ENCODE measurements at places on chromosomes 2 and 18.

- no peak for DNase-seq
Measured at GRCh38 chr18:44229693-44230108, 451.0 kb upstream of the SETBP1 start.

DNA sequence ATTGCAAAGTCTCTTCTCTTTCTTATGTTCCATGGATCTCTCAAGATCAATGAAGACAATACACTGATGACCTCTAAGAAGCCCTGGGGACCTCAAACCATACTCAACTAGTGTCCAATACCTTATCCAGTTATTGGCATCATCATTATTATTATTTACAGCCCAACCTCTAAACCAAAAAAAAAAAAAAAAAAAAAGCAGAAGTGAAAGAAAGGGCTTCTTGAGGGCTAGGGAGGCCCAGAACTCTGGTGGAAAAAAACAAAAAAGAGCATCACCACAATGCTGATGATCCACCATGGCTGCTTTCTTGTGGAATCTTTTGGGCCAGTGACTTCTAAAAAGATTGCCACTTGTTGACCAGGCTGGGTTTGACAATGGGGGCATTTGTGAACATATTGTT is 324.9 kb downstream of the LPIN1 start:
- DNase-seq, result no peak

DNA sequence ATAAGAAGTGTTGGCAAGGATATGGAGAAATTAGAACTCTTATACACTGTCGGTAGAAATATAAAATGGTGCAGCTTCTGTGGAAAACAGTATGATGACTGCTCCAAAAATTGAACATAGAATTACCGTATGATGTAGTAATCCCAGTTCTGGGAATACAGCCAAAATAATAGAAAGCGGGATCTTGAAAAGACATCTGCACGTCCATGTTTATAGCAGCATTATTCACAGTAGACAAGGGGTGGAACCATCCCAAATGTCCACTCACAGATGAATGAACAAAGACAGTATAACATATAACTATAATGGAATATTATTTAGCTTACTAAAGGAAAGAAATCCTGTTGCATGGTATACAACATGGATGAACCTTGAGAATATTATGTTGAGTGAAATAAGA is 257.7 kb downstream of the TDRD15 start:
- no peak for DNase-seq

DNA sequence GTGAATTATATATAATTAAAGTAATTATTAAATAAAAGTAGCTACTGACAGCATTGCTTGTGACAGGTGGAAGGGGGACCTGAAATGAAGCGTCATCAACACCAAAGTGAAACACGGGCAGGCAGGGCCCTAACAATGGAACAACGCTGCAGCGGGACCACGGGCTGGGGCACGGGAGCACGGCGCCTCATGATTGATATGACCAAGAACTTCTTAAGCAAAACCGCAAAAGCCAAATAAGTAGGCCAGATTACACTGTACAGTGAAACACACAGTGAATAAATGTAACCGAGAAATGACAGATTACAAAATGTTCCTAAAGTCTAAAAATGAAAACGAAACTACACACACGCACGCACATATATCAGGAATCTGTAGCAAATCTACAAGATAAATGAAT is 81.4 kb downstream of the SNTG2 start:
- peak; percentile 11 for DNase-seq

DNA sequence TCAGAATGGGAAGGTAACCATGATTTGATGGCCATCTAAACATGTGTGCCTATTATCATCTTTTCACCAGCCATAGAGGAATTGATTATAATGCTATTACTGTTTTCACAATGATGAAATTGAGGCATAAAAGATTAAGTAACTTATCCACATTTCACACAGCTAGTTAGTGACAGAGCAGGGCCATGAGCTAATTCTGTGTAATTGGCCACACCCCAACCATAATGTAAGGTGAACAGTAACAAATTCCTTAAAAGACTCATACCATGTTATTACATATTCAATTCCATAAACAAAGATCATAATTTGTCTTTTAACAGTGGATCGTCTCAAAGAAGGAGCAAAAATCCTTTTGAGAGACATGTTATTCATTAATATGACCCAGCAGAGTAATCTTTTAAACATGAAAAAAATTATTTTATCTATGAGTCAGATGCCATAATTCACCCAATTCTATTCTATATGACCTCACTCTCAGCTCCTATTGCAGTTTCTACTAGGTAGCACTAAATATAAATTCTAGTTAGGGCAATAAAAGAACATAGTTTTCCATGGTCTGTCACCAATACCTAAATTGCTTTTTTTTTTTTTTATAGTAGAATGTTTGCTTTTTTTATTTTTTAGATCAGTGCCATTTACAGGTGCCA is 475.8 kb upstream of the SLC39A10 start:
- no peak for DNase-seq

GRCh38 chr2:176157499-176158185 is 535 bp downstream of the HOXD3 start:
- no peak for DNase-seq

DNA sequence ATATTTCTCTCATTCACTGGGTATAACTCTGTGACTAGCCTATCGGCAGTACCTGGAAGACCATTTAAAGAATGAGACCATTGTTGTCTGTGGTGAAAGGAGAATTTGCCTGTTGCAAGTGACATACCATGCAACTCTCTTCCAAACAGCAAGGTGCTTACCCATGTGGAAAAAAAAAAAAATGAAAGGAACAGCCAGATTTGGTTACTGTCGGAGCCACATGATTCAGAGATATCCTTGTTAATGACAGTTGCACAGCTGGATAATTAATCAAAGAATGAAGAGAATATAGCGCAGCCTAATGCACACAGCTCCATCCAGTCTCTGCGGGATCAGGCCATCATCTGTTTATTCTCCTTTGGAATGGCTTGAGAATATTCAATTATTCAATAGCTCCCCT is 141.8 kb downstream of the HRH4 start:
- no peak for DNase-seq

DNA sequence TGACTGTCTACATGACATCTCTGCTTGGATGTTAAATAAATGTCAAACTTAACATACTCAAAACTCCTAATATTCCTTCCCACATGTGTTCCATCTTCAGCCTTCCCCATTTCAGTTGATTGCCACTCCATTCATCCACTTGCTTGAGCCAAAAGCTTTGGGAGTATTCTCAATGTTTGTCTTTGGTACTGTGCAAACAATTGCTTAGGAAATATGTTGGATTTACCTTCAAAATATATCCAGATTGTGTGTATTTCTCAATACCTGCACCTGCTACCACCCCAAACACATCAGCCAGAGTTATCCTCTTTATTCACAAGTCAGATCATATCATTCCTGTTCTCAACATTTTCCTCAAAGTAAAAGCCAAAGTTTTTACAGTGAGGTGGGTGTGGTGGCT is 350.3 kb upstream of the FAM98A start:
- DNase-seq, result no peak

DNA sequence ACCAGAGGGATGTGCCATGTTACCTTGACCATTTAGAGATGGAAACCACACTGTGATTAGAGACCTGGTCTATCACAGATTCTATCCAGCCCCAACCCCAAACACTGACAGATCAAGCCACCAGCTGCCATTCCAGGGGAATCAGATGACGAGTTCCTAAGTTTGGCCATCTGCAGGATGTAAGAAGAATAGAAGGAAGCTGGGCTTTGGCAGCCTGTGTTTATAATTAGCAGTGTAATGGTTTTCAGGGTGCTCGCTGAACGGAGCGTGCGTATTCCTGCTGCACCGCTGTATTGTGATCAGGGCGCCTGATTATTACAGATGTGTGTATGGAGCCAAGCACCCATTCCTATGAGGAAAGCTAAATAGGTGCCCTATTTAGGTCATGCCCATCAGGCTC is 138.1 kb downstream of the LRRC30 start:
- DNase-seq, result no peak

DNA sequence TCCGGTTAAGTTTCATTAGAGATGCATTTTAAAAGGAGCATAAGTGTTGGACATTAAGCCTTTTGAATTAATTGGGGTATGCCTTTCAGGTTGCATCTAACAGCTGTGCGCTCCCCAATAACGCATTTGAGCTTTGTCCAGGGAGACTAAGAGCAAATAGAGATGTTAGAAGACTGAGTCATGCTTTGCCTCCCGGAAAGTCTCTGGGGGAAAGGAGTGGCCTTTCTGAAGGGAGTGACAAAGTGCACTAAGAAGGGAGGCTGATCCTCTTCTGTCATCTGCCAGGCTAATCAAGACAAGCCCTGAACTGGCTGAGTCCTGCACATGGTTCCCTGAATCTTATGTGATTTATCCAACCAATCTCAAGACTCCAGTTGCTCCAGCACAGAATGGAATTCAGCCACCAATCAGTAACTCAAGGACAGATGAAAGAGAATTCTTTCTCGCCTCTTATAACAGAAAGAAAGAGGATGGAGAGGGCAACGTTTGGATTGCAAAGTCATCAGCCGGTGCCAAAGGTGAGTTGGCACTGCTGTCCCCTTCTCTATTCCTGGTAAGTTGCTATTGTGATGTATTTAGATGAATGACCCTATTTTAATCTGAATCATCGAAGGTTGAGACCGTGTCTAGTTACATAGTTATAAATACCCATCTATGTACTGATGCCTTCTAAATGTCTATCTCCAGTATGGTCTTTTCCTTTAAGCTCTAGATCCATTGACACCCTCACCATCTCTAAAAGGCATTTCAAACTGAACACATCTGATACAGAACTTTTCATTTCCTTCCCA is 12.1 kb downstream of the TTL start:
- no peak for DNase-seq

GRCh38 chr2:238947920-238948710 is 100.2 kb downstream of the TWIST2 start:
- no peak for DNase-seq

DNA sequence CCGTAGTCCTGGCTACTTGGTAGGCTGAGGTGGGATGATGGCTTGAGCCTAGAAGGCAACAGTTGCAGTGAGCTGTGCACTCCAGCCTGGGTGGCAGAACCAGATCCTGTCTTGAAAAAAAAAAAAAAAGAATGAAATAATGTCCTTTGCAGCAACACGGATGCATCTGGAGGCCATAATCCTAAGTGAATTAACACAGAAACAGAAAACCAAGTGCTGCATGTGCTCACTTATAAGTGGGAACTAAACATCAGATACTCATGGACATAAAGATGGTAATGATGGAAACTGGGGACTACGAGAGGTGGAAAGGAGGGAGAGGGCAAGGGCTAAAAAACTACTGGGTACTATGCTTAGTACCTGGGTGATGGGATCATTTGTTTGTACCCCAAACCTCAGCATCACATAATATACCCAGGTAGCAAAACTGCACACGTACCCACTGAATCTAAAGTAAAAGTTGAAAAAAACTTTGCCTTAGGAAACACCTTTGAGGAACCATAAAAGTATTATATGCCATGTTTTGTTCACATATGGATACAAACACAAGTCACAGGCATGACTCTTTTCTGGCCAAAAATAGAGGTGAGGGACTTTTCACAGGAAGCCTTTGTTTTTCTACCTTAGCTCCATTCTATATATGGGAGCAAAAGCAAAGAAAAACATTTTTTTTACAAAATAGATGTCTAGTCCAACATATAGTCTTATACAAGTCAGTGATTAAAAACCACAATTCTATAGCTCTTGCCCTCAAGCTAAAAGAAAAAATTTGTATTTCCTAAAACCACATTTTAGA is 36.6 kb downstream of the GPR155 start:
- no peak for DNase-seq

GRCh38 chr18:58209326-58209725 is 165.3 kb downstream of the NEDD4L start:
- DNase-seq, result no peak

GRCh38 chr2:53969285-53969967 is 1.4 kb downstream of the PSME4 start:
- DNase-seq, result no peak

GRCh38 chr2:54947136-54947535 is 103.1 kb downstream of the RTN4 start:
- no peak for DNase-seq

- no peak for DNase-seq
Measured at GRCh38 chr2:160267022-160267421, 67.0 kb upstream of the ITGB6 start.

DNA sequence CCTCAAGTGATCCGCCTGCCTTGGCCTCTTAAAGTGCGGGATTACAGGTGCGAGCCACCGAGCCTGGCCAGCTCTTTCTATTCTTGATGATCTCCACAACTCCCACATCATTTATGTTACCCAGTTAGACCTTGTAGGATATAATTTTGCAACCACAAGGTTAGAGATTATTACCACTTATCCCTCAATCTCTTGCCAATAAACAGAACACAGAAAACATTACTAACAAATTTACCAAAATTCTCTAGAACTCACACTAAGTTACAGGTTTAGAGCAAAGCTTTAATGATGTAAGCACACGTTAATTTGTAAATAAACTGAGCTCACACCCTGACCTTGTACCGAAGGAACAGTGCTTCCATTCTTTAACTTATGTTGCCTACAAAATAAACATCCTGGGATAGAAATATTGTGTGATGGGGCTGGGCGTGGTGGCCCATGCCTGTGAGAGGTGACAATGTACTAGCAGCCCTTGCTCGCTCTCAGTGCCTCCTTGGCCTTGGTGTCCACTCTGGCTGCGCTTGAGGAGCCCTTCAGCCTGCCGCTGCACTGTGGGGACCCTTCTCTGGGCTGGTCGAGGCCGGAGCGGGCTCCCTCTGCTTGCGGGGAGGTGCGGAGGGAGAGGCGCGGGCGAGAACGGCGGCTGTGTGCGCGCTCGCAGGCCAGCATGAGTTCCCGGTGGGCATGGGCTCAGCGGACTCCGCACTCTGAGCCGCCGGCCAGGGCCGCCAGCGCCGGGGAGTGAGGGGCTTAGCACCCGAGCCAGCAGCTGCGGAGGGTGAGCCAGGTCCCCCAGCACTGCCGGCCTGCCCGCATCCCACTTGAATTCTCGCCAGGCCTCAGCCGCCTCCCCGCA is 42.1 kb upstream of the ITSN2 start:
- no peak for DNase-seq

GRCh38 chr18:27921904-27922751 is 254.8 kb downstream of the CDH2 start:
- no peak for DNase-seq

Measured in stimulated activated CD4-positive, alpha-beta T cell treated with anti-CD3 and anti-CD28 coated beads, Interleukin-12 subunit alpha, Interleukin-12 subunit beta, amount 100 ng/mL, for 24 hours (primary cell).